Activated CD4-positive, alpha-beta T cell treated with anti-CD3 and anti-CD28 coated beads, Interleukin-2, amount 10 ng/mL, durations not matched to agents 24 days and 14 days (primary cell): ENCODE measurements at places on chromosomes 3 and 15. TPM values are rescaled to one million over a fixed set of nuclear protein-coding genes. Genes with fewer than 3 reads are reported as not detected.
A peak's percentile ranks its signal among the peaks of the same experiment; 100 is the strongest.

DNA sequence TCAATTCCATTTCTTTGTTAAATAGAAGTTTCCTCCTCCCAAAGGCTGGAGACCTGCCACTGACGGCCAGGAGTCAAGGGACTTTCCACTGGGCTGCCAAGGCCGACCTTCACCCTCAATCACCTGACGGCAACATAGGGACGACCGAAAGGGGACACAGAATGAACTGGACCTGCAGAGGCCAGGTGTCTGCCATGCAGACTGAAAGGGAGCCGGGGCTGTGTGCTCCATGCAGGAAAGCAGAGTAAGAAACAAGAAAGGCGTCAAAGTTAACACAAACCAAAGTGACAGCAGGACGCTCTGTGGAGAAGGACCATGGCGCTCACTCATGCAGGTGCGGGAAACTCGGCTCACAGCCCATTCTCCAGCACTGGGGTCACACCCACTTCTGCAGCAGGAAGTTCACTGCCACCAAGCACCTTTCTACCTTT, 26.1 kb downstream of the ZXDC start:
- peaks cover 16% of the 10 kb centered on the region for H3K36me3 ChIP-seq
- no peak overlapping the region for H3K4me3 ChIP-seq
- no peaks in the 10 kb centered on the region for H3K27me3 ChIP-seq

- peak overlapping the region; percentile 89 for H3K27ac ChIP-seq
- H3K4me1 ChIP-seq: peaks cover 23% of the 10 kb centered on the region
- no peak overlapping the region for H3K4me3 ChIP-seq
- peaks cover 4% of the 10 kb centered on the region for H3K36me3 ChIP-seq
- H3K27me3 ChIP-seq: peaks cover 21% of the 10 kb centered on the region
These were observed 222.1 kb downstream of the FOXP1 start for GRCh38 chr3:71361334-71361890.

Gene TRH
- not detected in 2 replicates for total RNA-seq

Gene SLC28A2
- total RNA-seq: not detected in 2 replicates

- H3K27me3 ChIP-seq: peaks cover 31% of the 10 kb centered on the region
- DNase-seq: no peak
- H3K4me1 ChIP-seq: peaks cover 12% of the 10 kb centered on the region
These were observed 300.1 kb downstream of the RORA start for GRCh38 chr15:60928970-60929369.

GRCh38 chr15:70586241-70586640, 177.1 kb downstream of the UACA start:
- H3K27ac ChIP-seq: no peak overlapping the region
- no peak for DNase-seq
- H3K36me3 ChIP-seq: no peaks in the 10 kb centered on the region
- H3K4me3 ChIP-seq: peak overlapping the region; percentile 5

DNA sequence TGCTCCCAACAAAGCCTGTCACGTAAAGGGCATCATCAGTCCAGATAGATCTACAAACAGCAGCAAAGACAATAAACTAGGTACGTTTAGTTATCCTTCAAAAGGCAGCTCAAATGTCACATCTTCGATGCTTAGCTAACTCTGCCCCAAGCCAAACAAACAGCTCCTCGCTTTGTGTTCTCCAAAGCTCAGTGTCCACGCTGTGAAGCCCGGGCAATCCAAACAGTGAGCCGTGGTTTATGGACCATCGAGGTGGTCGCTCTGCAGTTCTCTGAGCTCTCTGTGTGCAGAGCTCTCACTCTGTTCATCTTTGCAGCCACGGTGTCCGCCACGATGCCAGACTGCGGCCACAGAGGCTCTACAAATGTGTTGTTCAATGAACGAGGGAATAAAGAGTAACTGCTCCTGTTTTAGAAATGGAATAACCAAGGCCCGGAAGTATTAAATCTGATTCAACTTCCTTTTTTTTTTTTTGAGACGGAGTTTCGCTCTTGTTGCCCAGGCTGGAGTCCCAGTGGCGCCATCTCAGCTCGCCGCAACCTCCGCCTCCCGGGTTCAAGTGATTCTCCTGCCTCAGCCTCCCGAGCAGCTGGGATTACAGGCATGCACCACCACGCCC, 117.2 kb upstream of the FAM174B start:
- DNase-seq: no peak
- no peaks in the 10 kb centered on the region for H3K36me3 ChIP-seq
- no peaks in the 10 kb centered on the region for H3K4me1 ChIP-seq
- no peaks in the 10 kb centered on the region for H3K27me3 ChIP-seq

DNA sequence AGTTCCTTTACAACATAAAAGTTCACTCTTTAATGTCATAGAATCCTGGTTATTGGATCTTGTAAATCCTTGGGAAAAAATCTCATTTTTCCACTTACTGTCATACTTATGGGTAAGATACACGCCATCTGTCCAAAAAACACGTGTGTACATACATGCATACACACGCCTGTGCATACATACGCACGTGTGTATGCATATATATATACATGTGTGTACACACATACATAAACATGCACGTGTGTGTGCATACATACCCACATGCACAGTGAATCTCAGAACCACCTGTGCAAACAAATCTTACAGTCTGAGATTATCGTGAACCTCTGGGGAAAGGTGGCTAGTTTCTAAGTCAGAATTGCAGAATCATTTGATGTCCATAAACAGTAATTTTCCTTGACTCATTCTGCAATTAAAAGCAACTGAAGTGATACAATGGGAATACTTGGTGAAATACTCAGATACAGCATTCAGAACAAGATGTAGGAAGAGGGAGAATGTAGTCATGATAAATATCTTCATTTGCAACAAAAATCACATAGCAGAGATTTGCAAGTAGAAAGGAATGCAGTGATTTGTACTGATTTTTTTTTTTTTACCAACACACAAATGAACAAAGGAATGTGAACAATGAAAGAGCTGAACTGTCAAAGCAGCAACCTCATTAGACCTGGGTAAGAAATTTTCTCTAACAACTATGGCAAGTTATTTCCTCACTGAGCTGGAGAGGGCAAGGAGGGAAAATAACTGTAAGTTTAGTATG, 160.6 kb upstream of the POU1F1 start:
- DNase-seq: no peak
- H3K4me3 ChIP-seq: no peak overlapping the region
- H3K27ac ChIP-seq: no peak overlapping the region
- H3K27me3 ChIP-seq: no peaks in the 10 kb centered on the region
- no peaks in the 10 kb centered on the region for H3K4me1 ChIP-seq

DNA sequence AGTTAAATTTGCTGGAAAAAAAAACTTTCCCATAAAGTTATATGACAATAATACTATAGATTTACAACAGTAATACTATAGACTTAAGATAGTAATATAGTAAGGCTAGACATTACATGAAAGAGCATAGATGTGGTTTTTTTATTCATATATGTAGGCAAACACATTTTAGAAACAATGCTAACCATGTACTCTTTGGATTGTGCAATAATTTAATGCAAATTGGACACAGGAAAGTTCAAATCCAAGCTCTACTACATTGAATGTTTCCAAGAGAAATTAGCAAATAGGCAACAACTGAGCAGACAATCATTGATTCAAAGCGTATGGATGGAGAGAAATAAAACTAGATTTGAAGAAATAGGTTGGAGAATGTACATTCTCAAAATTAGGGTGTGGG, 469.2 kb downstream of the CNTN3 start:
- no peaks in the 10 kb centered on the region for H3K27me3 ChIP-seq
- no peaks in the 10 kb centered on the region for H3K36me3 ChIP-seq
- no peak for DNase-seq

Gene TRIM59
- total RNA-seq: 31.8 and 35.0 TPM in 2 replicates

Gene PP2D1
- not detected in 2 replicates for total RNA-seq

GRCh38 chr15:30963681-30964080, 27.7 kb downstream of the MTMR10 start:
- no peak for DNase-seq
- H3K4me3 ChIP-seq: no peak overlapping the region
- no peaks in the 10 kb centered on the region for H3K27me3 ChIP-seq
- peaks cover 28% of the 10 kb centered on the region for H3K36me3 ChIP-seq
- H3K27ac ChIP-seq: no peak overlapping the region

DNA sequence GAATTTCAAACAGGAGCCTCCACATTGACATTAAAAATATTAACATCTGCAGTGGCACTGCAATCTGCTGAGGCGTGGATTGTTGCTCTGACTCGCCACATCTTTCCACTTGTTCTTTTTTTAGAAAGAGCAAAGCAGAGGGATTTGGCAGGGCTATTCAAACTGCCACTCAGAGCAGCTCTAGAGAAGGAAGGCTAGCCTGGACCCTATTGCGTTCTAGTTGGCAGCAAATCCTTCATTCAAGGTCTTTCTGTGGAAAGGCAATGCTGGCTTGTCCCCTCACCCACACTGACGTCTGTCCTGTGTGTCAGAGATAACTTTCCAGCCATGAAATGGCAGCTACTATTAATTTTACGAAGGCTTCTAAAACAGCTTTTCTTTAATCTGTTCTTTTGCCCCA, 483.2 kb upstream of the SGO1 start:
- no peaks in the 10 kb centered on the region for H3K36me3 ChIP-seq
- H3K27me3 ChIP-seq: no peaks in the 10 kb centered on the region
- no peak overlapping the region for H3K27ac ChIP-seq
- H3K4me3 ChIP-seq: no peak overlapping the region
- no peaks in the 10 kb centered on the region for H3K4me1 ChIP-seq
- no peak for DNase-seq

Gene PLSCR5
- not detected in 2 replicates for total RNA-seq

Gene XYLB
- total RNA-seq: 11.1 and 11.6 TPM in 2 replicates
